GM20000 (cell line): ENCODE measurements at places on chromosomes 3 and 15.

DNA sequence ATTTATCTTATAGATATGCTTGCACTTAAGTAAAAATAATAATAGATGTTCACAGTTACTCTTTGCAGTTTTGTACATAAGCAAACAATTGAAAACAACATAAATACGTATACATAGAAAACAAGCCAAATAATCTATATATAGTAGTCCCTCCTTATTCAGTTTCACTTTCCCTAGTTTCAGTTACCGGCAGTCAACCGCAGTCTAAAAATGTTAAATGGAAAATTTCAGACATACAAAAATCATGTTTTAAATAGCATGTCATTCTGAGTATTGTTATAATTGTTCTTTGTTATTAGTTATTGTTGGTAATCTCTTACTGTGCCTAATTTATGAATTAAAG lies 262.0 kb downstream of the CGGBP1 start:
- no peak for DNase-seq

DNA sequence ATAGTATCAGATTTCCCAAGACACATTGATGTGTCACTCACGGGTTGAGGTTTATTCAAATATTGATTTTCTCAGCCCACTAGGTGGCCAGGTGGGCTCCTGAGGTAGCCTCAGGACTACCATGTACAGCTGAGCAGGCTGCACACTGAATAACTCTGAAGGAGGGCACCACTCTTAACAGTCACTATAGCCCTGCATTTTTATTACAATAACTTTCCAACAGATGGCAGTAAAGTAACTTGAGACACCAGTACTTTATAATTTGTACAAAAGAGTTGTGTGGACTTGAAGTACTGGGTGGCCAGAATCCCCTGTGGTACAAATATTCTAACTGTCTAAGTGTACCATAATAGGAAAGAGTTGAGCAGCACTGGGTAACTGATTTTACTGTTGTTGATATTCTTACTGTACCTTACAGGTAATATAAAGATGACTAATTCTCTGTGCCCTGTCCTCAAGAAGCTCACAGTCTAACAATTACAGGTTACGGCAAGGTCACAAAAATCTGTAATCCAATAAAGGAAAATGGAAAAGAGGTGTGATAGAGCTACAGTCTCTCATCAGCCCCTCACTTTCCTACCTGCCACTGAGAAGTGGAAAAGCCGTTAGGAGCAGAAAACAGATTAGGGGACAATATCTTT lies 76.0 kb downstream of the ETFA start:
- DNase-seq = peak; percentile 23

DNA sequence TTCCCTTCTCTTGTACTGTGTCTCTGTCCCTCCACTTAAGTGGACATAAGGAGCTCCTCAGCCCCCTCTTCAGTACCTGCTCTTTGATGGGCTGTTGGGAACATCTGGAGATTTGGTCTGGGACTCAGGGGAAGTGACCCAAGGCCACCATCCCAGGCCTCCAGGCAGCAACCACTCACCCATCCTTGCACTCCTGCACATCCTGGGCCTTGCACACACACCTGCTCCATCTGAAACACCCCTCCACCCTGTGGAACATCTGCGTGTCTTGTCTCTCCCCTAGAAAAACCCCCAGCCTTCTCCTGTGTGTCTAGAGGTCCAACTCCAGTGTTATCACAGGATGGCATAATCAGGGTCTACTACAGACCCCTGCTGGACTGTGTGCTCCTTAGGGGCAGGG lies 74.3 kb downstream of the ABTB1 start:
- DNase-seq = no peak

GRCh38 chr3:138732456-138732855 lies 102.3 kb downstream of the PIK3CB start:
- no peak for DNase-seq

DNA sequence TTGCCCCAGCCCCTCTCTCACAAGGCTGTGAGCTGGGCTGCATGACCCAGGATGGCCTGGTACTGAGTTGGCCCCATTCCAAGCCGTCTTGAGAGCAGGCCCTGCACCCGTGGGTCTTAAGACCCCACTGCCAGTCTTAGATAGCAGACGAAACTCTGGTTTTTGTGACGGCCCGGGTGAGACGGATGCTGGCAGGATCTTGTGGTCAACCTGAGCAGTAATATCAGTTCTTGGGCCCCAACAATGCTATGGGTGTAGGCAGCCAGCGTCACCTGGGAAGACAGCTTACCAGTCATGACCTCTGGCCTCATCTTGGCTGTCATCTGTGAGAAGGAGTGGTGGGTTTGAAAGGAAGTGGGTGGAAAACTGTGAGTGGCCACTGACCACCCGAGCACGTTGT lies 305.8 kb downstream of the ARRDC4 start:
- no peak for DNase-seq

DNA sequence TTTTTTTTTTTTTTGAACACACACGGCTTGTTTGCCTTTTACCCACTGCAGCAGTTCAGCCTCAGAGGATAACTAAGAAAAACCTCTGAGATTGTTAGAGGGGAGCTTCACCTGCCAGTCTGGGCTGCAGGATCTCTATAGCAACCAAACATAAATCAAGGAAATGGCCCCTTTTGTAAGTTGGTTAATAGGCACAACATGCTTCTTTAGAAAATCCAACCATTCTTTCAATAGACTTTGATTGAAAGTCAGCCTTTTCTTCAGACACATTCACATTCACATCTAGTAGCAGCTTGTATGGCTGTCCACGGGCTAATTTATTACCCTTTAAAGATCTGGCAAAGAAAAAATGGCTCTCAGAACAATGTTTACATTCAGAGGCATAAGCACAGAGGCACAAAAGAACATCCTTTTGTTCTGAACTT lies 136.6 kb upstream of the RARB start:
- DNase-seq = no peak

GRCh38 chr3:187744169-187745151 lies 808 bp downstream of the BCL6 start:
- DNase-seq = no peak

- no peak for DNase-seq
These were observed 16.4 kb upstream of the ALDH1A3 start for GRCh38 chr15:100863075-100863795.

GRCh38 chr3:16136055-16136454 lies 38.4 kb upstream of the GALNT15 start:
- no peak for DNase-seq
